ENCODE measurements at places on chromosomes 1 and 21. TPM values are rescaled to one million over a fixed set of nuclear protein-coding genes. Genes with fewer than 3 reads are reported as not detected.

Gene ANKRD65
- total RNA-seq = 0.05 TPM

Gene ESPN
- total RNA-seq = 1.2 TPM

Gene LRRC38
- 0.06 TPM for total RNA-seq

Gene UTP11
- 51.5 TPM for total RNA-seq

Gene S100A7A
- total RNA-seq = not detected

Measured in A549 treated with dexamethasone at 1 μM for 4 hours (cell line).